ENCODE measurements at places on chromosomes 7 and 10.

- no peak for DNase-seq
Measured at GRCh38 chr7:1761097-1761496, 91.0 kb downstream of the ELFN1 start.

DNA sequence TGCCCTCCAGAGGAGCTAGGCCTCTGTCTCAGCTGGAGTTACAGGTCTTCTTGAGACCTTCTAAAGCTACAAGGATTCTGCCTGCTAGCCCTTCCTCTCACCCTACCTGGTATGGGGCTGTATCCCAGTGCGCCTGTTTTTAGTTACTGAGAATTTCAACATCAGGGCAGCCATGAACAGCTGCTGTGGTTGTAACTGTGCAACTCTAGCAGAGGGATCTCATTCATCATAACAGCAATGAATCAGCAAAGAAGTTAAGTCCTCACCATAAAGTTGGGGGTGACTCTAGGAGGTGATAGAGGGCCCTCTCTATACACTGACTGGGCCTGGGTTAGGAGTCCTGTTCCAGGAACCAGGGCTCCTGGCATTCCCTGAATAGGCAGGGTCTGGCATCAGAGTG lies 14.0 kb upstream of the CDH23 start:
- no peak for DNase-seq

DNA sequence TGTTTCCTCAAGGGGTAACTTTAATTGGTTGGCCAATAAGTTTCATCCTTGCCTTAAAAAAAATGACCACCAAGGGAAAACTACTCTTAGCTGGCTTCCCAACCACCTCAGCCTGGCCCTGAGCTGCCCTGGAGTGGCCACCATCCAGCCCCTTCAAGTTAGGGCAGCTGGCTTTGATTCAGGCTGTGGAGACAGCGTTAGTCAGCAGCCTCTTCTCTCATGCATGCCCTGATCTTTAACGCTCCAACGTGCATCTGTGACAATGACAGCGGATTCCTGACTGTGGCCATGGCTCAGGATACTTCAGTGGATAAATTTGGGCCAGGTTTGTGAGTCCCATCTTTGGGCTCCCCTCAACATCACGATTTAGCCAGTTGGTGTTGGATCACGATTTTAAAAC lies 111.6 kb downstream of the RBM20 start:
- DNase-seq, result no peak

DNA sequence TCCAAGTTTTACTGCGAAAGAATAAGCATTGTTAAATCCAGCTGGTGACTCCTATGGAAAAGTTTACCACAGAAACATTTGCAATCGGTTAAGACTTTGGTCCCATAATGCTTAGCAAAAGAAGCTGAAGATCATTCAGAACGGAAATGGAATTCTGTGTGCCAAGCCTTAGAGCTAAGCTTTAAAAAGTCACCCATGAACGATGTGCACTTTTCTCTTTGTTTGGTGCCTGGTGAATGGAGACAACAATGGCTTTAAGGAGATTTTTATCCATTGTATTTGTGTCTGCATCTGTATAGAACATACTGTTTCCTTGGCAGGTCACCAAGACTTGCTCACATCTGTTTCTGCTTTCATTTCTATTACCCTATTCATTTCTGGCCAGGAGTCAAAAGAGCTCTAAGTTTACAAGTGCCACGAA lies 26.3 kb upstream of the COL1A2 start:
- no peak for DNase-seq

- DNase-seq, result peak; percentile 67
Measured at GRCh38 chr7:73734619-73735527, 3.7 kb downstream of the ABHD11 start.

DNA sequence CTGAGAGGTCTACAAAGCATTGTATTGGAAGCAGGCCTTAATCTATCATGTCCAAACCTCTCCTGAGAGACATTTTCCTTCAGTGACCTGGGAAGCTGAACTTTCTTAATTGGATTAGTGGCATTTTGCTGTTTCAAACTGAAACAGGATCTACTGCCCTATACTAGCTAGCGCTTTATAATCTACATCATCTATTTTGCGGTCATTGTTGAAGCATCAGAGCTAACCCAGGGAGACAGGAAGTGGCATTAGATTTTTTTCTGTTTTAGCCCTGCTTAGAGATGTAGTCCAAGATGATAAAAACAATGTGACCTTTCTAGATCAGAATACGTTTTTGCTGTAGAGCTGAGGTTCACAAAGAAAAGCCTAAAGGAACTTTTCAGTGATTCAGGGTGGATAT lies 147.4 kb upstream of the AGR3 start:
- DNase-seq, result no peak

- DNase-seq, result no peak
Measured at GRCh38 chr10:101646364-101646763, 48.6 kb downstream of the FBXW4 start.

- no peak for DNase-seq
Measured at GRCh38 chr10:124987788-124988187, 45.9 kb downstream of the ZRANB1 start.

Measured in stimulated activated CD8-positive, alpha-beta memory T cell treated with anti-CD3 and anti-CD28 coated beads, Interleukin-4, amount 100 ng/mL, for 24 hours (primary cell).